ENCODE measurements at places on chromosomes 16 and 17.

DNA sequence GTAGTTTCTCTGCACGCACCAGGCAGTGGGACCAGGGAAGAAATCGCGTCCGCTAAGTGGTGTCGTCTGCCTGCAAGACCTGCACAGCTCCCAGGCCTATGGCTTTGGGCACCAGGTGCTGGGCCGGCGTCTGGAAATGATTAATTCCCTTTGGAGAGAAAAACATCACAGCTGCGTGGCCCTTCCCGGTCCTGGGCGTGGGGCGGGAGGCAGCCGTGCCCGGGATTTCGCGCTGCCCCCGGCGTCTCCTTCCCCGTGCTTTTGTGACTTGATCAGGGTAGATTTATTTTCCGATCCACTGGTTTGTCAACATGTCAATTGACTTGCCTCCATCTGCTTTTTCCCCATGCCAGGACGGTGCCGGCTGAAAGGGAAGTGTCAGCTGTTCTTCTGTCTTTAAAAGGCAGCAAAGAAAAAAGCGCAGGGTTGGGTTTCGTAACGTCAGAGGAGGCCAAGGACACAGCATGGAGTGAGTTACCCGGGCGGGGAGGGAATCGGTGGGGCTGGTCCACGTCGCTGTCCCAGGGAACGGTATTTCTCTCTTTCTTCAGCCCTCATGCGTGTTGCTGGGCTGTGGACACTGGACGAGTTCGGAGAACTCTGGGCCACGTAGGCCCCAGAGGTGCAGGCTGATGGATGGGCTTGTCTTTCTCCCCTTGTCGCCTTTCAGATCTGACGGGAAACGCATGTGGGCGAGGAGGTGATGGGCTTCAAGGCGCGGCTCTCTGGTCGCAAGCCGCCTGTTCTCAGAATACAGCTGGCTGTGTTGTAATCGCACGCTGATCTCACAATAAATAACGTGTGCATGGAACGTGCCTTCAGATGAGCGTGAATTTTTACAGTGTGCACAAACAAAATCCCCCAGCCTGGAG lies 188.1 kb upstream of the ZNF469 start:
- DNase-seq: no peak

- no peak for DNase-seq
Observed at GRCh38 chr17:31598921-31599571, 207.6 kb downstream of the RAB11FIP4 start.

- DNase-seq: no peak
Observed at GRCh38 chr17:60165971-60166370, 16.2 kb downstream of the CA4 start.

GRCh38 chr17:80415626-80416137 lies 715 bp downstream of the ENDOV start:
- no peak for DNase-seq

- no peak for DNase-seq
Observed at GRCh38 chr17:66714046-66715023, 120.6 kb upstream of the CACNG5 start.

- DNase-seq: no peak
Observed at GRCh38 chr17:77726549-77727006, 231.9 kb upstream of the TNRC6C start.

GRCh38 chr17:7644775-7645174 lies 6.0 kb upstream of the ATP1B2 start:
- no peak for DNase-seq

- DNase-seq: no peak
Observed at GRCh38 chr17:49110509-49110908, 22.1 kb upstream of the B4GALNT2 start.

DNA sequence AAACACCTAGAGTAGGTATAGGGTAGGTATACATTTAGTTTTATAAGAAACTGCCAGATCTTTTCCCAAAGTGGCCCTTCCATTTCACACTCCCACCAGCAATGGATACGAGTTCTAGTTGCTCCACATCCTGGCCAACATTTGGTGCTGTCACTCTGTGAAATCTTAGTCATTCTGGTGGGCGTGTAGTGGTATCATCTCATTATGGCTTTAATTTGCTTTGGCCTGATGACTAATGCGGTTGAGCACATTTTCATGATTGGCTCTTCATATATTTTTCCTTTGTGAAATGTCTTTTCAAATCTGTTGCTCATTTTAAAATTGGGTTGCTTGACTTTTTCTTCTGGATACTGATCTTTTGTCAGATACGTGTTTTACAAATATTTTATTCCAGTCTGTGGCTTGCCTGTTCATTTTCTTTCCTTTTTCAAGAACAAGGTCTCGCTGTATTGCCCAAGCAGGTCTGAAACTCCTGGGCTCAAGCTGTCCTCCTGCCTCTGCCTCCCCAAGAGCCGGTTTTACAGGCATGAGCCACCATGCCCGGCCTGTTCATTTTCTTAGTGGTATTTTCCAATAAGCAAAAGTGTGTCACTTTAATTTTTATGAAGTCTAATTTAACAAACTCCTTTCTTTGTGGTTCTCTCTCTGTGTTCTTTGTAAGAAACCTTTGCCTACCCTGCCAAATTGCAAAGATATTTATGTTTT lies 192.4 kb downstream of the SEC14L1 start:
- DNase-seq: no peak

DNA sequence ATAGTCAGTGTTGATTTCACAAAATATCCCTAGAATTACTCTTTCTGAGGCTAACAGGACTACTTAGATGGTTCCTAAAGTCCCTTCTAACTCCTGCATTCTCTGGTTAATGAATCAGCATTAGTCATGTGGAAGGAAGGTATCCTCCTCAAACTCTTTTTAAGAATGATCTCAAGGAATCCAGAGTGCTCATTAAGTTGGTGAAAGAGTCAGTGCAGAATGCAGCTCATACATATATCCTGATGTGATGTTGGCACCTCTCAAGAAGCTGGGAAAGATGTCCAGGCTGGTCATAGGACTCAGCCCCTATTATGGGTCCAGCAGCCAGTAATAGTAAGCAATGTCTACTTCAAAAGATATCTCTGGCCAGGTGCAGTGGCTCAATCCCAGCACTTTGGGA lies 65.5 kb downstream of the PIGL start:
- no peak for DNase-seq

- no peak for DNase-seq
Observed at GRCh38 chr16:17512636-17513220, 42.0 kb upstream of the XYLT1 start.

GRCh38 chr17:13024016-13024415 lies 6.2 kb upstream of the ELAC2 start:
- no peak for DNase-seq

- no peak for DNase-seq
Observed at GRCh38 chr17:19361944-19362276, 613 bp downstream of the B9D1 start.

GRCh38 chr17:21278450-21279197 lies 5.9 kb upstream of the MAP2K3 start:
- DNase-seq: peak; percentile 49

- DNase-seq: peak; percentile 44
Observed at GRCh38 chr17:16419929-16420271, 4.5 kb downstream of the TRPV2 start.

DNA sequence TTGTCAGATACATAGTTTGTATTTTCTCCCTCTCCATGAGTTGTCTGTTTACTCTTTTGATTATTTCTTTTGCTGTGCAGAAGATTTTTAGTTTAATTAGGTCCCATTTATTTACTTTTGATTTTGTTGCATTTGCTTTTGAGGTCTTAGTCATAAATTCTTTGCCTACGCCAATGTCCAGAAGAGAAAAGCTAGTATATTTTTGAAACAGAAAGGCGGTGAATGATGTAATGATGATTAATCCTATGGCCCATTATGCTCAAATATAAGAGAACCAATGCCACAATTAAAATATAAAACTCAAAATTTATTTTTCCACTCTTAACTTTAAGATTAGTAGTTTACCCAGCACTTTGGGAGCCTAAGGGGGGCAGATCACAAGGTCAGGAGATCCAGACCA lies 59.8 kb upstream of the SMIM36 start:
- no peak for DNase-seq

GRCh38 chr17:42065201-42065600 lies 14.8 kb upstream of the C17orf113 start:
- DNase-seq: no peak

GRCh38 chr16:24729951-24730815 lies 732 bp downstream of the TNRC6A start:
- peak; percentile 7 for DNase-seq

GRCh38 chr17:49157784-49158183 lies 25.2 kb downstream of the B4GALNT2 start:
- no peak for DNase-seq

DNA sequence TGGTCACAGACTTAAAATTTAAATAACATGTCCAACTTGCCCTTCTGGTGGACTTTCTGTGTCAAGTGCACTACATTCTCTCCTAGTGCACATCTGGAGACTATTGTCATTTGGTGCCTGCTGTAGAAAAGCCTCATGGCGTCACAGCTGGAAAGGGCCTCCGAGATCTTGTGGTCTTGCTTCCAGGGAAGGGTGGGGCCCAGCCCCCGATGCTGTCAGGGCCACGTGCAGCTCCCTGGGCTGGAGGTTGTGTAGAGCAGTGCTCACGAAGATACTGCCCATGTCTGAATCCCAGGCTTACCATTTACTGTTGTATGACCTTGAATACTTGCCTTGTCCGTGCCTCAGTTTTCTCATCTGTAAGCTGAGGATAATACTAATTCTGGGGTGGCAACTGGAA lies 6.8 kb upstream of the MPRIP start:
- DNase-seq: no peak

DNA sequence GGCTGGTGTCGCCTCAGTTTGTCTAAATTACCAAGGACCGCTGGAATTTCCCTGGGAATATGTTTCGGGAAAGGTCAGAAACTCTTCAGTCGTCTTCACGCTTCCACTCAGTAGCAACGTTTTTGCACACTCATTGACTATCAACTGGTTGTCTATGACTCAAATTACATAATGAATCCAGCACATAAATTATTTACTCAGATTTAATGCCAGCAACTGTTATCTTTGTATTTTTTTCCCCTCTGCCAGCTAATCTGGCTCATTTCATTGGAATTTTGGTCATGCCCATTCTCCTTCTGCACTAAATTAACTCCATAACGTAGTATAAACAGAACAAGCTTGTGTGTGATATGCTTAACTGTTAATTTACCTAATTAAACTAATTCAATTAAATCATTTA lies 372.7 kb upstream of the ZFHX3 start:
- DNase-seq: no peak

DNA sequence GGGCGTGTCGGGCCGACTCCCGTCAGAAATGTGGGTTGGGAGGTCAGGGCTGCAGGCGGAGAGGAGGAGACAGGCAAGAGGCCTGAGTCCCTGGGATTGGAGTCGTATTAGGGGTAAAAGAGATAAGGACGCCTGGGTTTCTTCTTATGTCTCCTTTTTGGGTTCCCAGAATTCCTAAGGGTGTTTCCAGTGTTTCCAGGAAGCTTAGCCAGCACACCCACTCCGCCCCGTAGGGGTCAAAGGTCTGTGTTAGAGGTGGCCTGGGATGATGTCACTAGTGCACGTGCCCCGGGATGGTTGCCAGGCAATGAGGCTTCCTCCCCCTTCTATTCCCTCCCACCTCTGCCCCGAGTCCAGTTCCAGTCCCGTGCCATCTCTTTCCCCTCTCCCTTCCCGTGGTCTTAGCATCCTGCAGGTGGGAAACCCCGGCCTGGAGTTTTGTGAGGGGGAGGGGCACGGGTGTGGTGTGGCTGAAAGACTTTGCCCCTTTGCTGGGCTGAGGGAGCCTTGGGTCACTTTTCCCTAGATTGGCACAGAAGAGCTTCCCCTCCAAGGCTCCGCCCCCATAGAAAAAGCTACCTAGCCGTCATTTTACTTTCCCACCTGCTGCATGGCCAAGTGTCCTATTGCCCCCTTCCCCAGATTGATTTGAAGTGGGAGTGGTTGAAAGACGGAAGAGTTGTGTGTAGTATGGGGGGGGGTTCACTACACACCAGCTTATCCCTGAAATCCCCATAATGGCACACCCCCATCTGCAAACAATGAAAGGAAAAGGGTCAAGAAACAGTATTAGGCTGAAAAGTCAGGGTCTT lies 2.8 kb downstream of the KDM6B start:
- peak; percentile 70 for DNase-seq

DNA sequence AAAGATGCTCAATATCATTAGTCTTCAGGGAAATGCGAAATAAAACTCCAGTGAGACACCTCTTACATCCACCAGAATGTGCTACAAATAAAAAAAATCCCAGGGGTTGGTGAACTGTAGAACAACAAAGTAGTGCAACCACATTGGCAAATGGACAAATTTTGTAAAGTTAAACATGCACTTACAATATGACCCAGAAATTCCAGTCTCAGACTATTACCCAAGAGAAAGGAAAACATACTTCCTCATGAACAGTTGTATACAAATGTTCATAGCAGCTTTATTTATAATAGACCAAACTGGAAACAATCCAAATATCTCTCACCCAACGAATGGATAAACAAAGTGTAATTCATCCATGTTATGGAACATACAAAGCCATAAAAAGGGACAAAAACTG lies 239.5 kb downstream of the ABCC12 start:
- DNase-seq: no peak

DNA sequence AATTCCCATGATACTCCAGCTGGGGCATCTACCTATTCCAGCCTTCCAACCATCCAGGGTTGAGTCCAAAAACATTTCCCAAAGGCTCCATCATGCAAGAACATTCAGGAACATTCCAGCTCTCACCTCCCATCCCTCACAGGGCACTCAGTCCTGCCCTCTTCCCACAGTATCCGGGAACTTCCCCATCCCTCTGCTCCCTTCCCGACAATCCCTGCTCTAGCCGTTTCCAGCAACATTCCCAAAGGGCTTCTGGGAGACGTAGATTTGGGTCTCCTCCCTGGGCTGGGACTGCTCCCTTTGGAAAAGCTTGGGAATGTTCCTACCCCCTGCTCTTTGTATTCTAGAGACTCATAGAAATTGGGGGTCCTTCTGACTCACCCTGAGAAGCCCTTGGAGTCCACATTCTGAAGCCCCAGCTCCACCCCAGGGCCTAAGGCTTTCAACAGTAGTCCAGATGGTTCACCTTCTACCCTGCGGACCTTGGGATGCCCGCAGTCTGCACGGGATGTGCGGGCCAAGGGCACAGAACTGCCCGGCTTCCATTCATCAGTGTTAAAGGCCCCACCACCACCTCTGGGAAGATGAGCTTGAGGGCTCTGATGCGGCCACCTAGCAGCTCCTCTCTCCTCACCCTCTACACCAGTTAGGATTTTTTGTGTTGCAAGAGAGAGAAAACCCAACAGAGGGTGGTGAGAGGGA lies 25.4 kb downstream of the NGFR start:
- DNase-seq: no peak

- DNase-seq: no peak
Observed at GRCh38 chr16:66446737-66447136, 19.6 kb downstream of the BEAN1 start.

- no peak for DNase-seq
Observed at GRCh38 chr16:66399930-66400329, 27.2 kb upstream of the BEAN1 start.

DNA sequence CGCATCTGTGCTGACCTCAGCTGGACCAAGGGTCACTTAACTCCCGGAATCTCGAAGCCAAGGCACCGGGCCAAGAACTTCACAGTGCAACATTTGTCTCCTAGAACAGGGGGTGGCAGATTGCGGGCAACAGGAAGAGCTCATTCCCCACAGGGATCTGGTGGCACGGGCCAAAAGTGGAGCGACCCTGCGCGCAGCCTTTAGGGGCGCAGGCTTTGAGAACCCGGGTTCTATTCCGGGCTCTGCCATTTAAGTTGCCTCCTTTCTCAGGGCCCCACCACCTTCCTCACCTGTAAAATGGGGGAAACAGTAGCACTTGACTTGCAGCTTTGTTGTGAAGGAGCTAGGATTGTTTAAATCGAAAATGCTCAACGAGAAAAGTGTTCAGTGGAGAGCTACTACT lies 651 bp downstream of the SHMT1 start:
- no peak for DNase-seq

GRCh38 chr17:63956296-63956920 lies 16.3 kb downstream of the SCN4A start:
- no peak for DNase-seq

All from T-helper 22 cell (primary cell).